GM13976 (cell line): ENCODE measurements at places on chromosomes 11 and 22.

DNA sequence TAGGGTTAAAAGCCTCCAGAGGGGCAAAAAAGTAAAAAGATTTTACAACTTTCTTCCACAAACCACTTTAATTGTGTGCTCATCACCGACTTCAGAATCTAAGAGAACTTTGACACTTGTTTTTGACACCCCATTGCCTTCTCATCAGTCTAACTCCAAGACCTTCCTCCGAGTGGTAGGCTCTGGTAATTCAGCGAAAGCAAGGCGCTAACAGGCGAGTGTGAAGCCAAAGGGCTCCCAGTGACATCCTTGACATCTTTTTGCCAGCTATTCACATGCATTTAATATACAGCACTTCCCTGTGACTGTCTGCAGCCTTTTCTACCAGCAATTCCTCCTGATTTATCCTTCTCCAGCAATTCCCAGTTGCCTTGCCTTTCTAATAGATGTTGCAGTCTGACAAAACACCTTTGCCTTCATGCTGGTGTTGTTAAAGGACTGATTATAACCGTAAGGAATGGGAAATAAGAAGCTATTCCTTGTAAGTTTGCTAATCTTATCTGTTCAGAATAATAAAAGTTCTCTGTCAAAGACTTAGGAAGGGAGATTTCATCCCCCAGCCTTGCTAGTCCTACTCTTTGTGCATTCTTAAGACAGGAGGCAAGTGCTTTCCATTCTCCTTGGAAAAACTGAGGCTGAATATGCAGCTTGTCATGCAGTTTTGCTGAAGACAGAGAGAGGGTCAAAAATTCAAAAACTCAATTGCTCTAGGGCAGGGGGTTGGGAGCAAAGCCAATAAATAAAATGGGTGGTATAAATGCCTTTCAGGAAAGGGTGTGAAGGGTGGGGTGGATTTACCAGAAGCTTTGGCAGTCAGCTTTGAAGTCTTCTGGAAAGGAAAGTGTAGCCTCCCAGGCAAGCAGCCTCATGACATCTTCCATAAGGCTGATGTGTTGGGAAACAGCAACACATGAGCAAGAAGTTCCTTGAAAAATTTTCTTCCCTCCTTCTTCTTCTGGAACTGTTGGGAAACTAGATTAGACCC lies 39.1 kb downstream of the SNX19 start:
- DNase-seq, result no peak

DNA sequence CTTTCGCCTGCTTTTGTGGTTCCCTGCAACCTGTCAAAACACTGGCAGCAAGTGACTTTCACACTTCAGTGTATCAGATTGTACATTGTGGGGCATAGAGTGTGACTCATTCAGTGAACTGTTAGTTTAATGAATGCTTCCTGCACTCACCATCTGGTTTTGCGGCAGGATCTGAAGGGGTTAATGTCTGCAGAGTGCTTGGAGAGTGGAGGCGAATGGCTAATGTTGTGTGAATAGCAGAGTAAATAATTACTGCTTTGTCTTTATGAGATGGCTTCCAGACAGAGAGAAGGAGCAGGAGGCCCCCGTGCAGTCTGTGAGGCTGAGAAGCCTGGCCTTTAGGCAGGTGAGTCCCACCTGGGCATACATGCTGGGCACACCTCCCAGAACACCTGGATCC lies 454.3 kb upstream of the KIRREL3 start:
- DNase-seq, result no peak

DNA sequence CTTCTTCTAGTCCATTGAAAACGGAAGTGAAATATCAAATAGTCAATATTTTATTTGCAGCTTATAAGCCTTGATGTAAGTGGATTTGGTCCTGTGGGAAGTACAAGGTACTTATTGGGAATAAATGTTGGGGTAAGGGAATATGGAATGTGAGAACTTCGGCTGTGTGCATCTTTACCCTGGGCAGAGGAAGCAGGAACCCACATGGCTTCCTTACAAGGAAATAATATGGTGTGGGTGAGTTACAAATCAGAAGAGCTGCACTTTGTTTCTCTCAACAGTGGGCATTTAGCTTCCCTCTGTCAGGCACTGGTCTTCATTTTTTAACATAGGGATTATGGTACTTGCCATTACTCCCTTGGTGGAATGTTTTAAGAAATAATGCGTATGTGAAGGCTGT lies 77.9 kb downstream of the SCN3B start:
- no peak for DNase-seq

DNA sequence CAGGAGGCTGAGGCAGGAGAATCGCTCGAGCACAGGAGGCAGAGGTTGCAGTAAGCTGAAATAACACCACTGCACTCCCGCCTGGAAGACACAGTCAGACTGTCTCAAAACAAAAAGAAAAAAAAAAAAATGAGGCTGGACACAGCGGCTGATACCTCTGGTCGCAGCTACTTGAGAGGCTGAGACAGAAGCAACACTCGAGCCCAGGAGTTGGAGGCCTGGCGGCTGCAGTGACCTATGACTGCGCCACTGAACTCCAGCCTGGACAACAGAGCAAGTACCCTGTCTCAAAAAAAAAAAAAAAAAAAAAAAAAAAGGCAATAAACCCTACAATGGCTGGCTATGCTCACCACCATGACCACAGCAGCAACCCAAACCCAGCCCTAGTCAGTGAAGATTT lies 11.0 kb downstream of the NAP1L4 start:
- DNase-seq, result no peak

DNA sequence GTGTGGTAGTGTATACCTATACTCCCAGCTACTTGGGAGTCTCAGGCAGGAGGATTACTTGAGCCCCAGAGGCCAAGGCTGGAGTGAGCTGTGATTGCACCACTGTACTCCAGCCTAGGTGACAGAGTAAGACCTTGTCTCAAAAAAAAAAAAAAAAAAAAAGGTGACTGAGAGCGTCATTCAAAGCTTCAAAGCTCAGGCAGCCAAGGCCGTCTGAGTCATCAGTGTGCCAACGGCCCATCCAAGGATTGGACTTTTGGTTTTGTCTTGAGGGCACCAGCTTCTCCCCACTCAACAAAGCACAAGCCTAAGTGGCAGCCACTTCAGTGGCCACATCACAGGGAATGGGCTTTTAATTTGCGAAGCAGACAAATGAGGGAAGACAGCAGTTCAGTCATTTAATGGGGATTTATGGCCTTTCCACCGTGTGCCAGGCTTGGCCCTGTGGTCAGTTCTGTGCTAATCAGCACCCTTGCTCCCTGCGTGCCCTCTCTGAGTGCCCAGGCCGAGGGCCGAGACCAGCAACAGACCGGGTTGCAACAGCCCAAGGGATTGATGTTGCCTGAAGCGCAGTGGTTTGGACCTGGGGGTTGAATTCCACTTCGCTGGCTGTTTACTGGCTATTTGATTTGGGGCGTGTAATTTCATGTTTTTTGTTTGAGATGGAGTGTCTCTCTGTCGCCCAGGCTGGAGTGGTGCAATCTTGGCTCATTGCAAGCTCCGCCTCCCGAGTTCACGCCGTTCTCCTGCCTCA lies 30.2 kb upstream of the CRYBB3 start:
- no peak for DNase-seq

GRCh38 chr11:130437848-130438247 lies 9.4 kb upstream of the ADAMTS8 start:
- no peak for DNase-seq

GRCh38 chr11:36750349-36750748 lies 152.3 kb upstream of the RAG2 start:
- no peak for DNase-seq

DNA sequence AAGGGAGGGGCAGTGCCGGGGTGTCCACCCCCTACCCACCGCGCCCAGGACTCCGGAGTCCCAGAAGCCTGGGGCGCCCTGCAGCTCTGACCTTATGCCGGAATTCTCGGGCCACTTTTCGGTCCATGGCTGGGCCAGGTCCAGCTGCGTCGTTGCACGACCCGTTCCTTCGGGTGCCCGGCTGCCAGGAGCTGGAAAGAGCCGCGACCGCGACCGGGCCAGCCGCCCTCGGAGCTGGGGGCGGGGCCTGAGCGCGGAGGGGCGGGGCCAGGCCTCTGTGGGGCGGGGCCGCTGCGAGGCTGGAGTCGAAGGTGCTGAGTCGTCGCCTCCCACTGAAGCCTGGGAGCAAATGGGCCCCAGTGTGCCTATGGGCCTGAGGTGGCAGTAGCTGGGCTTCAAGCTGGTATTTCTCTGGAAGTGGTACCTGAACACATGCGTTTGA lies at the start of gene USH1C:
Gene USH1C (minus strand): TSS at position 236 of the 442 bp plus-strand sequence. CDS start 109 bp downstream, at position 127.
- no peak for DNase-seq

- no peak for DNase-seq
These were observed 111.8 kb downstream of the MICAL2 start for GRCh38 chr11:12222055-12222792.

DNA sequence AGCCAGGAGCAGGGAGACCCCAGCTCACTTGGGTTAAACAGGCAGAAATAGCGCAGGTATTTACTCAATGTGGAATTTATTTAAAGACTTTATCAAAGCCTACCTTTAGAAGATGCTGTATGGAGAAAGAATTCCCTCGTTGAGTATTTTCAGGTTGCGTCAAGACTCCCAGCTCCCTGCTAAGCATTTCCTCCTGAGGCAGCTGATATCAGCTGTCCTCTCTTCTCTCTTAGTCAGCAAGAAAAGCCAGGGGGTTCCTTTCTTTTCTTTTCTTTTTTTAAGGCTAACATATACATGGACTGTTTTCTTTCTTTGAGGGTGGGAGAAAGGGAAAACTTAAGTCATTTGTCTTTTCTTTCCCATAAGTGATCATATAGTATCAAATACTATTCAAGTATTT lies 125.8 kb upstream of the POU2AF2 start:
- no peak for DNase-seq

- DNase-seq, result no peak
These were observed 42.6 kb downstream of the PGM2L1 start for GRCh38 chr11:74355626-74356025.

DNA sequence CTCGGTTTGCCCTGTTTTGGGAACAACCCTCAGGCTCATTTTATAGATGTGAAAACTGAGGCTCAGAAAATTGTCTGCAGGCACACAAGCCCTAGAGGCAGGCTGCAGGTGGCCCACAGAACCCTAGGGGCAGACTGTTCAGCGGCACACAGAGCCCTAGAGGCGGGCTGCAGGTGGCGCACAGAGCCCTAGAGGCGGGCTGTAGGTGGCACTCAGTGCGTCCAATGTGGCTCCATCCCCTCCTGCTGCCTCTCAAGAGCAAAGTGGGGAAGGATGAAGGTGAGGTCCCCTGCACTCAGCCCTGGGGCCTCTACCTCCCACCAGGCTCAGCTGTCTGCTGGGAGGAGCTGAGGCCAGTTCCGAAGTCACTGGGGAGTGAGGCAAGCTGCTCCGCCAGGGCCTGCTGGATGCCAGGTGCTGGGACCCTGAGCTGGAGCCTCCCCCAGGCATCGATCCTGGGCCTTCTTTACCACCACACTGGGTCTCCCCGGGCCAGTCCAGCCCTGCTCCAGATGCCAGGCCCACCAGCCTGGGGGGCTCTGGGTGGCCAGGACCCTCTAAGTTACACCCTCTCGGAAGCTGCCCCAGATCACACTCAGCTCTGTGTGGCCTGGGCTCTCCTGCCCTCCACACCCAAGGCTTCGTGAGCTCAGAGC lies 2.3 kb downstream of the ACY3 start:
- peak; percentile 78 for DNase-seq

- DNase-seq, result no peak
These were observed 25.0 kb downstream of the AMPD3 start for GRCh38 chr11:10480026-10480425.

GRCh38 chr11:35237351-35237750 lies 98.4 kb downstream of the CD44 start:
- DNase-seq, result no peak

GRCh38 chr11:117818041-117818873 lies 6.3 kb downstream of the FXYD2 start:
- DNase-seq, result peak; percentile 69

DNA sequence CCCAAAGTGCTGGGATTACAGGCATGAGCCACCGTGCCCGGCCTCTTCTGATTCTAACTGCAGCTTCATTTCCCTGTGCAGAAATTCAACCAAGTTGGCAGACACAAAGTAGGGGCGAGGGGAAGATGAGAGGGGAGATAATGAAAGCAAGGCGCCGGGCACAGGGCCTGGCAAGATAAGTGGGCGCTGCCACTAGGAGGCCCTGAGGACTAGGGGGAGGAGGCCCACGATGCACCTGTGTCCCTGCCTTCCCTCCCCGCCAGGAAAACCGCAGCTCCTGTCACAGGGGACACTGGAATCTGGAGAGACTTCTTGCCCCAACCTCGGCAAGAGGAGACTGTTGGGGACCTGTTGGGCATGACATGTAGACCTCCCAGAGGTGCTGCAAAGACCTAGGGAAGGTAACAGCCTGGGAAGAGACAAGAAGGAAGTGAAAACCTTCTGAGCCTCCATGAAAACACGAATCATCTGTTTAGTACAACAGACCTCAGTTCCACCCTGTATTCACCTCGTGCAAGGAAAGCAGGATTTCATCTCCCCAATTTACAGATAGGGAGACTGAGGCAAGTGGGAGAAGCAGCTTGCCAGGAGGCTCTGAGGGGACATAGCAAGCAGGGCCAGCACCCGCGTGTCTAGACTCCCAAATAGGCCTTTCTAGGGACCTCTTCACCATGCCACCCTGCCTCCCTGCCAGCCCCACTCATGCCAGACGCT lies 3.1 kb upstream of the LGALS1 start:
- no peak for DNase-seq

DNA sequence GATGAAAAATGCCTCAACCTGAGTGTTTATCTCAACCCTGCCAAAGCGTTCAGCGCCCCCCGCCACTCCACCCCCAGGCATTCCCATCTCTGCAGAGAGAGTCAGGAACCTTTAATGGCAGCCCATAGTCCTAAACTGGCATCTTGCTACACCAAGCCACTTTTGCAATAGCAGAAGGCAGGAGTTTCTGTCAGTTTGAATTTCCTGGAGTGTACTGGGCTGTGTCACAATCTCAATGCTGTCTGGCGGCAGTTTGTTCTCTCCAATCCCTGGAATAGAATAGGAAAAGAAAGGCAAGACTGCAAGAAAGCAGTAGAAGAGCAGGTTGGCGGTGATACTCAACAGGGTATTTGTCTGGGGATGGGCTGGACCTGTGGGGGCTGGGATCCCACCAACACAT lies 32.9 kb upstream of the FLI1 start:
- no peak for DNase-seq

- DNase-seq, result peak; percentile 63
These were observed 39.3 kb downstream of the PDGFB start for GRCh38 chr22:39205344-39206021.

- DNase-seq, result no peak
These were observed 11.3 kb downstream of the LGALS12 start for GRCh38 chr11:63517156-63517555.

GRCh38 chr11:57131080-57131790 lies 50.5 kb upstream of the LRRC55 start:
- DNase-seq, result no peak

GRCh38 chr22:31678748-31679147 lies 16.7 kb upstream of the PISD start:
- DNase-seq, result no peak

- peak; percentile 55 for DNase-seq
These were observed 27.1 kb downstream of the TSKU start for GRCh38 chr11:76810151-76810853.

GRCh38 chr11:64538501-64538951 lies 52.5 kb upstream of the SLC22A12 start:
- DNase-seq, result no peak

GRCh38 chr11:12118949-12119348 lies 8.6 kb downstream of the MICAL2 start:
- DNase-seq, result no peak

GRCh38 chr11:68979931-68980775 lies 633 bp downstream of the MRGPRD start:
- DNase-seq, result no peak

- no peak for DNase-seq
These were observed 100.0 kb upstream of the B3GAT1 start for GRCh38 chr11:134512061-134512460.
